Tongue (tissue), 3 donors: ENCODE measurements at places on chromosomes 3 and 15.

GRCh38 chr15:29477256-29477655 is 207.6 kb upstream of the NSMCE3 start:
- no peak for DNase-seq

DNA sequence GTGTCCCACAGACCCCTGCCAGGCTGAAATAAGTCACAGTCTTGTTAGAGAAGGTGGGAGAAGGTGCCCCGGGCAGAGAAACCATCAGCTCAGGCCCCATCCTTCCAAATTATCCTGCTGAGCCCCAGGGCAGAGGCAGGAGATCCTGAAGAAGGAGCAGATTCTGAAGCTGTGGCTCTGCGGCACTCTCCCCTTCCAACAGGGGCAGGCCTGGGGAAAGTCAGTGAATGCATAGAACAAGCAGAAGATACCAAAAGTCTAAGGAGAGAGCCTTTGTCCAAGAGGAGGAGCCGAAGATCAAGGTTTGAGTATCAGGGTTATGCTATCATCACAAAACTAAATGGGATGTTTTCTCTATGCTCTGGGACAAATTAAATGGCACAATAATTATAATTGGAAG is 249.3 kb downstream of the XXYLT1 start:
- DNase-seq: no peak

- DNase-seq: no peak
These were observed 61.7 kb upstream of the ITGA11 start for GRCh38 chr15:68493629-68494028.

GRCh38 chr15:36961956-36962355 is 138.4 kb downstream of the MEIS2 start:
- no peak for DNase-seq

GRCh38 chr3:15360788-15361493 is 28.6 kb upstream of the SH3BP5 start:
- peak; percentile 37 for DNase-seq

DNA sequence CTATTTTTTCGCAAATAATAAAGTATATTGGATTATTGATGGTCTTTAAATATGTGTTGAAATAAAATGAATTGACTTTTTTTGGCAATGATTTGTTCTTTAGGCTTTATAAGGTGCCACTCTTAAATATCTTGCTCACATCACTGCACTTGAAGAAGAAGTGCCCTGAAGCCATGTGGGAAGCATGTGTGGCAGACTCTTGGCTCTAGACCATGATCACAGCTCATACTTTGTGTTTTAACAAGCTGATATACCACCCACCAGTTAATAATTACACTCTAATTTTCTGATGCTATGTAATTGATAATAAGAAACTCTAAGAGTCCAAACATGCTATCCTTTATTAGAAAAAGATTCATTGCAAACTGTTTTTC is 52.1 kb upstream of the TGFBR2 start:
- no peak for DNase-seq

DNA sequence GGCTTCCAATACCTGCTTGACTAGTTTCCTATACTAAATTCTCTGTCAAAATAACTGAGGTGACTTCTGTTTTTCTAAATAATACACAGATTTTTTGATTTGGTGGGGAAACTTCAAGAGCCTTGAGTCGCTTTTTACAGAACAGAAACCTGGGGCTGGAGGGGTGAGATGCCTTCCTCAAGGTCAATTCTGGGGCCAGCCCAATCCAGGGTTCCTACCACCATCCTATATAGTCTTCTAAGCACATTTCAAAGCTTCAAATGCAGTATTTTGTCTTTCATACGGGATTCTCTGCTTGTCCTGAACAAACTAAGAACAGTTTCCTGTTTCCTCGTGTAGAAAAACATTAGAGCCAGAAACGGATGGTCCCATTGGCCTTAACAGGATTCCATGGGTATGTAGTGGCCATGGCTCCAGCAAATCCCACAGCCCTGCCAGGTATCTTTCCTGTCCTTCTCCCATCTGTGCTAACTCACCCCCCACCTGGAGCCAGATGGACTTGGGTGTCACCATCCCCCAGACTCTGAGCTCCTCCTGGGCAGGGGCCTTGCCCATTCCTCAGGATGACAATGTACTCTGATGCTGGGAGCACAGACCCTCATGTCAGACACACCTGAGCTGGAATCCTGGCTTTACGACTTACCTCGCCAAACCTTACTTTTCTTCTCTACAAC is 146.9 kb downstream of the KLF13 start:
- no peak for DNase-seq

GRCh38 chr3:50628601-50629000 is 11.7 kb downstream of the MAPKAPK3 start:
- no peak for DNase-seq

DNA sequence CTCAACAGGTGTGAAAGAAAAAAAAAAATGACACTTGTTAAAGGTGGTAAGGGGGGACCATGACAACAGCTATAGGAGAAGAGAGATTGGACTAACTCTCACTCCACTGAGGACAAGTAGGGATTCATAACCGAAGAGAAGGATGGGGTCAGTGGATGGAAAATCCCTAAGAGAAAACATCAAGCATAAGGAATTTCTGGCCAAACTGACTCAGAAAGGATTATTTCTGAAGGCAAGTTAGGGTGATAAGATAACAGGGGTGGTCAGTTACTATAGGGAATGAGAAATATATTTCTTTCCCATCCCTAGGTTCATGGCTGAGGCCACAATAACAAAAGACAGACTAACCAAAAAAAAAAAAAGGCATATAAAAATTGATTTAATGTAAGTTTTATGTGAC is 9.5 kb upstream of the RARB start:
- no peak for DNase-seq

- DNase-seq: peak; percentile 78
These were observed at the start of gene C2CD4A for GRCh38 chr15:62066663-62067447. TSS of gene C2CD4A (plus strand) at chr15:62066977. CDS start at chr15:62067614, 637 bp downstream.

GRCh38 chr3:40971191-40972168 is 227.8 kb upstream of the CTNNB1 start:
- peak; percentile 84 for DNase-seq

DNA sequence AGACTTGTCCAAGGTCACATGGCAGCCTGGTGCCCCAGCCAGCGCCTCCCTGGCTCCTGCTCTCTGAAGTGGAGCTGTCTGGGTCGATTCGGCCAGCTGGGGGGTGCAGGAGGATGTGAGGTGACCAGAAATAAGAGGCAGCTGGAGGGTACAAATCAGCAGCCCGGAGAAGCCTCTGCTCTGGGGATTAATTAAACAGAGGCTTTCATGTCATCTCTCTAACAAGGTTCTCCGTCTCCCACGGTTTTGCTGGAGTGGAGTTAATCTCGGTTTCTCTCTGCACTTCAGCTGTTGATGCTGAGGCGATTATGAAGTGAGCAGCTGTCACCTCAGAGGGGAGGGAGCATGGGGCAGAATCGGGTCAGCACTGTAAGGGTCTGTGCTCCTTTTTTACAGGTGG is 236.8 kb downstream of the TLE3 start:
- DNase-seq: peak; percentile 82

- DNase-seq: no peak
These were observed 149.8 kb downstream of the SQOR start for GRCh38 chr15:45784656-45785055.

DNA sequence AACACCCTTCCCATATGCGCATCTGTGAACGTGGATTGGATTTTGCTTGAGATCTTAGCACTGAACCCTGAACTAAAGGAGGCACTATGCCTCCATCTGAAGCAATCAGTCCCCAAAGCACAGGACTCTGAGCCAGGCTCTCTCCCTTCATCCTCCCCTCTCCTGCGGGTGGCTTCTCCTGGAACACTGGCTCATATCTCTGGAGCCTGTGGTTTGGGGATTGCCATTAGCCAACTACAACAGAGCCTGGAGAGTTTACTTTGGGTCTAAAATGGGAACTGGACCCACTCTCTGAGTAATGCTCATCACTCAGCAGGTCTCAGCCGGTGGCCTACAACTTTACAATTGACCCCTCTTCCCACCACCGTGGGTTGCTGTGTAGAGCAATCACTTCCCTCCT is 190.8 kb upstream of the HES1 start:
- DNase-seq: no peak

DNA sequence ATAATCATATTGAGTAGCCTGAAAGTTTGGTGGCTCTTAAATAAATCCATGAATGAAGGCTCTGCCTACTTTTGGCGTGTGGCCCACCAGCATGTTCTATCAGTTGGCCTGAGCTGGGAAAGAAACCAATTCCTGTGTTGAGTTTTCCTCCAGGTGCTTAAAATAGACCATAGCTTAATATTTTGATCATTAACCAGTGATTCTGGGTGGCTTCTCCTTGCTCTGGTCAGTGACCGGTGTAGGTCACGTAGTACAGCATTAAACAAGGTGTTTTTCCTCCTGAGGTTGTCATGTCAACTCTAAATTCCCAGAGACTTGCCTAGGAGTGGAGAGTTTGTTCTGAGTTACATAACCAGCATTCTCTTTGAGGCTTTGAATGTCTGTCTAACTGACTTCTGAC is 1.3 kb downstream of the HHLA2 start:
- DNase-seq: peak; percentile 28

- no peak for DNase-seq
These were observed 21.5 kb downstream of the MAP2K1 start for GRCh38 chr15:66408254-66408653.

- peak; percentile 44 for DNase-seq
These were observed 17.3 kb upstream of the HRH1 start for GRCh38 chr3:11136830-11137626.

GRCh38 chr3:44277925-44278324 is 36.2 kb downstream of the TOPAZ1 start:
- DNase-seq: no peak
